ENCODE measurements at places on chromosomes 7 and 10. TPM values are rescaled to one million over a fixed set of nuclear protein-coding genes. Genes with fewer than 3 reads are reported as not detected.
A peak's percentile ranks its signal among the peaks of the same experiment; 100 is the strongest.

HOXA2 gene
- total RNA-seq = 0.64 TPM

PNLIPRP1 gene
- not detected for total RNA-seq

GARIN1A gene
- 0.64 TPM for total RNA-seq

PTPRZ1 gene
- 0.43 TPM for total RNA-seq

NFKB2 gene
- total RNA-seq = 37.6 TPM

FLNC gene
- total RNA-seq = 202 TPM

NAT16 gene
- not detected for total RNA-seq

CYP3A5 gene
- total RNA-seq = under 0.01 TPM

DNA sequence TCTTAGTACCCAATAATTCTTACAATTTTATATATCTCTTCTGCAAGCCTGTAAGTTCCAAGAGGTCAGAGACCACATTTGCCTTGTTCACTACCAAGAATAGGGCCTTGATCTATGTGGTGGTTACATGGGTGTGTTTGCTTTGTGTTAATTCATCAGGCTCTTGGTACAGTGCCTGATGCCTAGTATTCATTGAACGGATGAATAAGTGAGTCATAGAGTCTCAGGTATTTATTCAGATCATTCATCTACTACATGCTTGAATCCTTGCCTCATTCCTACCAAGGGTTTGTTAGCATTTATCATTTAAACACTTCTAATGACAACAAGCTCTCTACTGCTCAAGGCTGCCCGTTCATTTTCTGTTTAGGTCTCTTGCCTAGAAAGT, 11.3 kb upstream of the SGPL1 start:
- no peak for DNase-seq

GRCh38 chr10:3465406-3465891, 292.9 kb upstream of the PITRM1 start:
- DNase-seq = no peak

- peak; percentile 54 for DNase-seq
These were observed 10.1 kb downstream of the TBC1D12 start for GRCh38 chr10:94412449-94412848.

- no peak for DNase-seq
These were observed 71.7 kb upstream of the ZNRF2 start for GRCh38 chr7:30212701-30213111.

DNA sequence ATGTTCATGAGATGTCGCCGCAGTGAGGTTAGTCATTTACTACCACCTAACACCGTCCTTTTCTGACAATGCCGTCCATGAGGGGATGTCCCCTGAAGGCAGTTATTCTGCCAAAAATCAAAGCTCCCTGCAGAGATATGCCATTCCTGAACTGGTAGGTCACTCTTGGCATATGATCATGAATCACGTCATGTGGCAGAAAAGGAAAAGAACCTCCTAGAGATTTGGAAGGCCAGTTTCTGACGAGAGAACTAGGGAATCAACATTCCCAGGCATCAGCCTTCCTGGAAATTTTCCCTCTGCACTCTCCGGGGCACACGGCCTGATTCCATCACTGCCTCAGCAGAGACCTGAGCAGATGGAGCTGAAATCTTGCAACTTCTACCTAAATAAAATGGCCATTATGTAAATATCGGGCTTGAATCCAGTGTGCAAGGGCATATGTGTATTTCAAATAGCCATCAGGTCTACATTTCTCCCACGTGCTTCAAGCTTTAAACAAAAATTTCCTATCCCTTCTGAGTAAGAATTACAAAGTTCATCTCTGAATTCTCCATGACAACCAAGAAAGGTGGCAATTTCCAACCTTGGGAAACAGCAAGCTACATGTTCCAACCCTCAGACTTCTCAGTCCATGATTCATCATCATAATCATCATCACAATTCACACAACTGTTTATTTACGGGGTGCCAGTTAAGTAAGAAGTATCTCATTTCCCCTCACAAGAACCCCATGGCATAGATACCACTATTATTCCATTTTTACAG, 46.5 kb downstream of the AMPH start:
- DNase-seq = no peak

DNA sequence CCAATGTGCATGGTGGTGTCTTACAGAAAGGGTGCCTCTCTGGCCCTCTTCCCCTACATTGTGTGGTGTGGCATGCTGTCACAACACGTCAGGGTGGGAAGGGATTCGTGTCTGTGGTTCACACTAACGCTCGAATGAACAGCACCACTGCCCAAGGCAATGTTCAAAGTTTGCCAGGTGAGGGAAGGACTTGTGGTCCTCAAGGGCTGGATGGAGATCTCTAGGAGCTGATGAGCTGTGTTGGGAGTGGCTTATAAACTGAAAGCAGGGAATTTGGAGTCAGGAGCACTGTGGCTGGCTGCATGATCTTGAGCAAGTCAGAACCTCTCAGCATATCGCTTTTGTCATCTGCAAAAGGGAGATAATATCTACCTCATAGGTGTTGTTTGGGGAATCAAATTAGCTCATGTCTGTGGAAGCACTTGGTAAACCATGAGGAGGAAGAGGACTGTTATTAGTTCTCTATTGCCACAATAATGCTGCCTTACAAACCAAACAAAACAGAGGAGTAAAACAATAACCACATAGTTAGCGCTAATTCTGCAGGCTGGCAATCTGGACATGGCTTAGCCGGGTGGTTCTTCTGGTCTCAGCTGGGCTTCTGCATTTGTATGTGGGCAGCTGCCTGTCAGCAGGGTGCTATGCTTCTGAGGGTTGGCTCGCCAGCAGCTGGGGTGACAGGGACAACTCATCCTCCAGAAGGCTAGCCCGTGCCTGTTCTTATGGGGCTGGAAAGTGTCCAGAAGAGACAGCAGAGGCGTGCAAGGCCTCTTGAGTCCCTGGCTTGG, 22.9 kb upstream of the C10orf105 start:
- DNase-seq = no peak

- DNase-seq = no peak
These were observed 22.7 kb downstream of the LUC7L2 start for GRCh38 chr7:139382439-139382838.

DNA sequence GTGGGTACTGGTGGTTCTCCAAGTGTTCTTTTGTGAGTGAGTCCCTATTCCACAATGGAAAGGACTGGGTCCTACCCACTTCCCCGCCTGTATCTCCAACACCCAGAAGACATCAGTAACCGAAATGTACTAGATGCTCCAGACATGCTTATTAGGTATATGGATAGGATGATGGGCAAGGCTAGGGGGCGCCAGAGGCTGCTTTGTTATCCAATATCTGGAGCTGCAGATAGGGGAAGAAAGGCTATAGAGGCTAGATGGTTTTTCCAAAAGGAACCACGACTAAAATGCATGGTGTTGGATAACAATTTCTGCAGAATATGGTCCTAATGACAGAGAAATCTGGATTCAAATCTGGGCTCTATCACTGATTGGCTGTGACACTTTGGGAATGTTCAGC, 56.2 kb upstream of the TM9SF3 start:
- peak; percentile 25 for DNase-seq

GRCh38 chr10:44994752-44995530, 5.8 kb upstream of the ZNF22 start:
- no peak for DNase-seq

DNA sequence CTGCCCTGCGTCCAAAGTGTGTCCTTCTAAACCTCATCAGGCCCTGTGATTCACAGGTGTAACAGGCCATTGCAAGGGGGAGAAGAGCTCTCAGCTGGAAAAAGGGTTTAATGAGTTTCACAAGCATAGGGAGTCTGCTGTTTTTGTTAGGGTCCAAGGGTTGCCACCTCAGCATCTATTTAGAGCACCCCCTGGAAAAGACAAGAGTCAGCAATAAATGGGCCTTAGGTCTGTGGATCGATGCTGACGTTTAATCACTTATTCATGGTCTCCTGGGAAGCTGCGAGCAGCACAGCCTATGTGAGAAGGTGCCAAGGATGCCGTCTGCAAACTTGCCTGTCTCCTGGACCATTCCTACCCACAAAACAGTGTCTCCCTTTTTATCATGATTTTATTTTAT, 78.4 kb upstream of the BAIAP2L1 start:
- no peak for DNase-seq

GRCh38 chr7:148014001-148014400, 576.6 kb upstream of the C7orf33 start:
- DNase-seq = no peak

GRCh38 chr10:58424176-58424575, 39.0 kb downstream of the TFAM start:
- DNase-seq = no peak

DNA sequence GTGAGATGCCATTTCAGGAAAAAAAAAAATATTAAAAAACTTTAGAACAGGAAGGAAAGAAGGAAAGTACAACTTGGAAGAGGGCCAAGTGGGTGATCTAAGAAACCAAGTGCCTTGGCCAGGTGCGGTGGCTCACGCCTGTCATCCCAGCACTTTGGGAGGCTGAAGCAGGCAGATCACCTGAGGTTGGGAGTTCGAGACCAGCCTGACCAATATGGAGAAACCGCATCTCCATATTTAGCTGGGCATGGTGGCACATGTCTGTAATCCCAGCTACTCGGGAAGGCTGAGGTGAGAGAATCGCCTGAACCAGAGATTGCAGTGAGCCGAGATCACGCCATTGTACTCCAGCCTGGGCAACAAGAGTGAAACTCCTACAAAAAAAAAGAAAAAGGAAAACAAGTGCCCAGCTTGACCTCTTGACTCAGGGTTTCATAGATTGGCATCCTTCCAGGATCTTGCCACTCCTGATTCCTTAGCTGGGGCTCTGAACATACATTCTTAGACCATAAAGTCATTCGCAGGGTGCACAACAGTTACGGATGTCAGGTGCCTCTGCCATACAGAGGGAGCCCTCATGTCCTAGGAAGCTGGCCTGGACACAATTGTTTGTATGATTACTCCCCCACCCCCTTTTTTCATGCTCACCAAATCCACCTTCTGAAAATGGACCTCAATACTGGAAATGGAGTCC, 2.1 kb upstream of the GUSB start:
- no peak for DNase-seq

DNA sequence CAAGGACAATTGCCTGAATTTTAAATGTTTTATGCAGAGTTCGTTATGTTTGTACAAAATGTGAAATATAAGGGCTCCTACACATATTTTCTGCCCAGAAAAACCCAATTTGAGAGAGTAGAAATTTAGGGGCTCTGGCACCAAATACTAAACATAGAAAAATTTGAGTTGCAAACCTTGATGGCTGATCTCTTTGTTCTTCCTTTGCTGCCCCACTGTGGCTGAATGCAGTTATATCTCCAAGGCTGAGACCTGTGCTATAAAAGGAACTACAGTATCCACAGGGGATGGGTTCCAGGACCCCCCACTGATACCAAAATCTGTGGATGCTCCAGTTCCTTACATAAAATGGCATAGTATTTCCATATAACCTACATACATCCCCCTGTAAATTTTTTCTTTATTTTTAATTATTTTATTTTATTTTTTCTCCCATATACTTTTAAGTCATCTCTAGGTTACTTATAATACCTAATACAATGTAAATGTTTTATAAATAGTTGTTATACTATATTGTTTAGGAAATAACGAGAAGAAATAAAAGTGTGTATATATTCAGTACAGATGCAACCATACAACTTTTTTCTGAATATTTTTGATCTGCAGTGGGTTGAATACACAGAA, 22.5 kb downstream of the CFAP43 start:
- DNase-seq = peak; percentile 45

DNA sequence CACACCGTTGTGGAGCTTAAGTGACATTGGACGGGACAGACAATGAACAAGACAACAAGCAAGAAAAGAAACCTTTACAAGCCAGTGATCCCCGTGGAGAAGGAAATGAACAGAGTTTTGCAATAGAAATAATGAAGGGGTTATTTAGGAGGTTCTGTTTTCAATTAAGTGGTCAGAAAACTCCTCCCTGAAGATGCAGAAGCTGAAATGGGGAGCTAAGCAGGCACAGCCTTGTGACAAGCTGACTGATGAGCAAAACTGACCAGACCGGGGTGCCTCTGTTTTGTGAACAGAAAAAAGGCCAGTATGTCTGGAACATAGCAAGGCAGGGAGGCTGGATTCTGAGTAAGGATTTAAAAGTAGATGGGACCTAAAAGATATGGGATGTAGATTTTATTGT, 299.8 kb upstream of the POM121L12 start:
- DNase-seq = no peak

- DNase-seq = no peak
These were observed 36.1 kb downstream of the MAD1L1 start for GRCh38 chr7:2196381-2197378.

DNA sequence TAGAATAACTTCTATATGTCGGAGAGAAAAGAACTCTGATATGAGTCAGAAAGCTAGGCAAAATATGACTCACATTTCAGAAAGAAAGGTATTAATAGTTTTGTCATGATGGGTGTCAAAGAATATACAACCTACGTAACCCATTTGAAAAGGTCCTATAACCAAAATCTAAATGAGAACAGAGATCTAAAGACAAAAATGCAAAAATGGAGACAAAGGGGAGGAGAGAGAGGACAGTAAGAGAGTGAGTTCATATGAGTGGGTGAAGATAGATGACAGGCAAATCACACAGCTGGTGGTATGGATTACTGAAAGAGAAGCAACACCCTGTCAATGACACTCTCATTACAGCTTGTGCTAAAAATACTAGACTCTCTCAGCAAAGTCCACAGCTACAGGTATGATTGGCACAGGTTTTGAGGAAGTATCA, 25.6 kb downstream of the ANKMY2 start:
- DNase-seq = no peak

DNA sequence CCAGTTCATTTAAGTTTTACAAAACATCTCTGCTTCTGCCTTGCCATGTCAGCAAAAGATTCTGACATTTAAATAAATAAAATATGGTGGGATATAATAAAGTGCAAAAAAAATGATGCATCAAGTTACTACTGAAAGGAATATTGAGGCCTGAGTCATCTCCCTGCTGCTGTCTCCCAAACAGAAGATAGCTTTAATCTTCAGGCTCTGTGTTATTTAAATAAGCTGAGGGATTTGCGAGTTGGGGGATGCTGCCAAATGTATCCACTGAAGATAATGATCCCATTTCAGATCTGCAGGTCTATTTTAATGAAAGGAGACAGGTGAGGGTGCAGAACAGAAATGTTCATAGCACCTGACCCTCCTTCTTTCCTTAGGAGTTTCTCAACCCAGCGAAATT, 720.8 kb downstream of the AUTS2 start:
- DNase-seq = no peak

DNA sequence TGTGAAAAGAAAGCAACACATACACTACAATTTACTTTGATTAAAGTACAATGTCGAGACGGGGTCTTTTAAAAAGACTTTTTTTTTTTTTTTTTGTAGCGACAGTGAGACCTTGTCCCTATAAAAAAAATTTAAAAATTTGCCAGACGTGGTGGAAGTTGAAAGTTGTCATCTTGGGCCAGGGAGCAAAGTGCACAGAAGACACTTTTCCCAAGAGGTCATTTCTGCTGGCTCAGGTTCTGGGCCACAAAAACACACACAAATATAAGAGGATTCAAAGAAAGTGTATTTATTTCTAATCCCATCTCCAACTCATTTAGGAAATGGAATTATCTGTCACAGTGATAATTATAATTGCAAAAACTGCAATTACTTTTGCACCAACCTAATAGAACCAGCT, 24.7 kb downstream of the SLC26A3 start:
- DNase-seq = no peak

DNA sequence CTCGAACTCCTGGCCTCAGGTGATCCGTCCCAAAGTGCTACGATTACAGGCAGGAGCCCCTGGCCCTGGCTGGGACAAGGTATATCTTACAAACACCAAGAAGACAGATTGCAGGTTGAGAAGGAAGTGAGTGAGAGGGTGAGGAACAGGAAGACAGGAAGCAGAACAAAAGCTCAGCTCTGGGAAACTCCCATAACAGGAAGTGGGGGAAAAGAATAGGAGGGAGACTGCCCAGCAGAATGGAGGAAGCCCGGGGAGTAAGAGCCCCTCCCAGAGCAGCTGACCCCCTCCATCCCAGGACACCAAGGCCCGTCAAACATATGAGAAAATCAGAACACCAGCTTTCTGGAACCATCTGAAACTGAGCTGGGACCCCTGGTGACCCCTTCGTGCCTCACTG, 2.9 kb downstream of the TECPR1 start:
- no peak for DNase-seq

Data from fibroblast of villous mesenchyme (primary cell).